Stimulated activated naive CD4-positive, alpha-beta T cell (primary cell): ENCODE measurements at places on chromosomes 5 and 9.

- no peak for DNase-seq
Measured at GRCh38 chr9:91336786-91337185, 24.9 kb downstream of the AUH start.

DNA sequence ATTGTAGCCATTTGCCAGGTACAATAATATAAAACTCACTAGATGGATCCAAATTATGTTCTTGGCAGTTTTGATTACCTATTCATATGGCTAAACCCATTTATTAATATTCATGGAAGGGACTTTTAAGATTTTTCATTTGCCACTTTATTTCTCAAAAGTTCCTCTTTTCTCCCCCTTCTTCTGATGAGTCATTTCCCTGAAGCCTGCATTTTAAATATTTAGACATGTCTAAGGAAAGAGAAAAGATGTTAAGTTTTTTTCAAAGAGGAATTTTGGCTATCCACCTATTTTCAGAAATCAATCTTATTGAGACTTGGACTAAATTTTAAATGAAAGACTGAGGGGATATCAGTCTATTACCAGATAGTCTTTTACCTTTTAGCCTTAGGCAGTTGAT, 1189.4 kb downstream of the EFNA5 start:
- no peak for DNase-seq

DNA sequence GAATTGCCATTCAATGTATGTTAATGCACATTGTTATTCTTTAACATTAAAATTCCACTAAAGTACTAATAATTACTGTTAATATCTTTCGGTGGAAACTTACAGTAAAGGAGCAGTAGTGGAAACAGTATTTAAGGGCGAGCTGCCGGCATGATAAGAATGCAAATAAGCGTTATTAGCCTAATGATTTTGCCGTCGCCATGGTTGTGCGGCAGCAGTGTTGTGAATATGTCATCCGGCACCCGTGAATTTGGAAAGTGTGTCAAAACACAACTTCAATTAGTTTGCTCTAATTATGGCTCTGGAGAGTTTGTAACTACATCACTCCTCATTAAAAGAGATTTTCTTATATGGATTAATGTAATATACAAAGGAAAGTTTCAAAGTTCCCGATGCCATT, 81.4 kb downstream of the MVB12B start:
- no peak for DNase-seq

DNA sequence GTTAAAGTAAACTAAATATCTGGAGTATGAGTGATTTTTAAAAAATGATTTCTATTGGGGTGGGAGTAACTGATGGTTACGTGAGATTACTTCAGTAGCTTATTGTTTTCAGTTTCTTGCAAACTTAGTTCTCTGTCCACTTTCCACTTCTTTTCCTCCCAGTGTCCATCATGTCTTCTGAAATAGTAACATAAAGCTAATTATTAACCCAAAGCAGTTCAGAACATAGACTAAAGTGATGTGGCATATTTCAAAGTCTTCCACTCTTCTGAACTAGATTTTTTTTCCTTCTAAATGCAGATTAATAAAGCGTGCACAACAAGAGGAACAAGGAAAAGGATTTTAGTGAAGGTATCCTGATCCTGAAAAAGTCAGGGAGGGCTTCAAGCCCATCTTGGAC, 114.1 kb downstream of the MAN2A1 start:
- DNase-seq: no peak

GRCh38 chr5:171721464-171721863, 64.2 kb upstream of the SMIM23 start:
- DNase-seq: no peak

DNA sequence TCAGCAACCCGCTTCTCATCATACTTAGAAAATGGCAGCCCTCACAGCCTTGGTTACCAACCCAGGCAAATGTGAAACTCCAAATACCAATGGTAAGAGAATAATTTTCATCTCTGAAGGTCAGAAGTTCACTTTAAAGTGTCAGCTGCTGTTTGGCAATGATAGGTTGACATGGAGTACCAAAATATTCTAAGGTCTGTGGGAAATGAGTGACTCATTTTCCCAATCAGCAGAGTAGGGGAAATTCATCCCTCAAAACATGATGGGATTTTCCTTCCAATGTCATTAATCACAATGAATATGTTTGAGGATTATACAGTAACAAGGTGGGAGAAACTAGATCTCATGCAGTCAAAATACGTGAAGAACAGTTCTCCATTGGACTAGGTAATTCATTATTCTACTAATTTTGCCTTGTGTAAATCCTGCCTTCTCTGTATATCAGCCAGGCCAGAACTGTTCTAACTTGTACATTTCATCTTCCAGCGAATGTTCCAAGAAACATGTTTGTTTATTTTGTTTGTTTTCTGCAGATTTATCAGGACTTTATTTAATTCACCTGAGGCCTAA, 53.1 kb upstream of the ERBIN start:
- DNase-seq: no peak

- no peak for DNase-seq
Measured at GRCh38 chr9:84300271-84300670, 40.3 kb downstream of the SLC28A3 start.

GRCh38 chr5:30932273-30933017, 261.0 kb upstream of the CDH6 start:
- DNase-seq: no peak

- DNase-seq: no peak
Measured at GRCh38 chr9:16705111-16705604, 165.3 kb downstream of the BNC2 start.

- no peak for DNase-seq
Measured at GRCh38 chr5:173256800-173257199, 21.8 kb upstream of the NKX2-5 start.

GRCh38 chr5:100516285-100516684, 18.9 kb upstream of the FAM174A start:
- no peak for DNase-seq

GRCh38 chr5:155260798-155261197, 247.2 kb downstream of the KIF4B start:
- no peak for DNase-seq

DNA sequence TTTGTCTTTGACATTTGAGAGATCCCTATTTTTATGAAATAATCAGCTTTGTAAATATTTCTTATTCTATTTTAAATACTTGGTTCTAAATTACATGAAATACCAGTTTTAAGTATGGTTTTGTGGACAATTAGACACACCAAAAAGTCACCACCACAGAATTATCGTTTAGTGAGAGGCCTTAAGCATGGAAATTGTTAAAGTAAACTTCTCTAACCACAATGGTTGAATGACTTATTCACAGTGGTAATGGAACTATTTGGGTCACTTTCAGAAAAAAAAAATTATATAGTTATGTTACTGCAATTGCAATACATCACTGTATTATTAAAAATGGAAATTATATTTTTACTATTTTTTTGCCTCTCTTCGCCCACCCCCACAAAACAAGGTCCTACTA, 1252.5 kb downstream of the EFNA5 start:
- no peak for DNase-seq

- no peak for DNase-seq
Measured at GRCh38 chr5:39270225-39270848, 51.0 kb upstream of the FYB1 start.

- no peak for DNase-seq
Measured at GRCh38 chr5:42718591-42718990, 38.0 kb upstream of the CCDC152 start.

DNA sequence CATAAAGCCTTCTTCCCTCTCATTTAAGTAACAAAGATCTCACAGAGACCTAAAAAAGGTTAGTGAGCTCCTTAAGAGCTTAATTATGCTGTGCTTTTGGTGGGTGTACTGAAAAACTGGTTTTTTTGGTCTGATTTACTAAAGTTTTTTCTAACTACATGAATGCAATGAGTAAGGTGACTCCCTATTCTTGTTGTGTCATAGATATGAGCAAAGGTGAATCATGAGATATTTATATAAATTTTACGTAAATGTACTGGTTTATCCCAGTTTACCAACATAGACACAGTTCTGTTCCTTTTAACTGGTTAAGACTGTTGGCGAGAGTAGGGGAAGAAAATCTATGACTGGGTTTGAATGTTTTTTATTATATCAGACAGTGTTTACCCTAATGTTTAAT, 250.5 kb downstream of the NR2F1-AS1 start:
- no peak for DNase-seq

GRCh38 chr5:88683506-88684135, 199.4 kb downstream of the MEF2C start:
- DNase-seq: no peak

- no peak for DNase-seq
Measured at GRCh38 chr9:83656032-83656680, 33.2 kb downstream of the IDNK start.

DNA sequence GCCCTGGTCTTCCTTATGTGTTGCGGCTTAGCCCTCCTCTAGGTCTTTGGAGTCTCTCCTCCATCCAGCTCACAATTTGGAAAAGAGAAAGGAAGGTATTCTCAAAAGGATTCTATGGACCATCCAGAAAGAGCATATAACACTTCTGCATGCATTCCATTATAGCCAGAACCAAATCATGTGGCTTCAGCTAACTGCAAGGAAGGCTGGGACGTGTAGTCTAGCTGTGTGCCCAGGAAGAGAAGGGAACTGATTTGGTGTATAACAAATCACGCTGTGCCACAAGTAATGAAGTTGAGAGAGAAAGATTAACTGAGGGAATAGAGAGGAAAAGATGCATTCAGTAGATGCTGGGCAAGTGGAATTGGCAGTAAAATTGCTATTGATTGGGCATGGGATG, 43.7 kb downstream of the PLPPR1 start:
- DNase-seq: no peak

DNA sequence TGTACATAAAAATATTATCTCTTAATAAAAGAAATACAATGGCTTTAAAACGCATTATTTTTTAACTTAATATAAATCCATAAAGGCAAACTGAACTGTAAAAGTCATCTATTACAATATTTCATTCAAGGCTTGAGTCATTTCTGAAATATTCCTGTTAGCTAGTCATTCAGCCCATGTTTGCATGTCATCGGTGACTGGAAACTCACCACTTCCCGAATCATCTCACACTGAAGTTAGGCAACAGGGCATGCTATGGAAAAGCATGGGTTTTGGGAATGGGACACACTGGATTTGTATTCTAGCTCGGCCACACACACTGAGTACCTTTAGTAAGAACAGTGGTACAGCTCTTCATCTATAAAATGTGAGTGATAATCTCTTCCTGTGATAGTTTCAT, 691.1 kb upstream of the C9orf72 start:
- no peak for DNase-seq

GRCh38 chr5:54754878-54755277, 230.5 kb downstream of the ESM1 start:
- DNase-seq: no peak

DNA sequence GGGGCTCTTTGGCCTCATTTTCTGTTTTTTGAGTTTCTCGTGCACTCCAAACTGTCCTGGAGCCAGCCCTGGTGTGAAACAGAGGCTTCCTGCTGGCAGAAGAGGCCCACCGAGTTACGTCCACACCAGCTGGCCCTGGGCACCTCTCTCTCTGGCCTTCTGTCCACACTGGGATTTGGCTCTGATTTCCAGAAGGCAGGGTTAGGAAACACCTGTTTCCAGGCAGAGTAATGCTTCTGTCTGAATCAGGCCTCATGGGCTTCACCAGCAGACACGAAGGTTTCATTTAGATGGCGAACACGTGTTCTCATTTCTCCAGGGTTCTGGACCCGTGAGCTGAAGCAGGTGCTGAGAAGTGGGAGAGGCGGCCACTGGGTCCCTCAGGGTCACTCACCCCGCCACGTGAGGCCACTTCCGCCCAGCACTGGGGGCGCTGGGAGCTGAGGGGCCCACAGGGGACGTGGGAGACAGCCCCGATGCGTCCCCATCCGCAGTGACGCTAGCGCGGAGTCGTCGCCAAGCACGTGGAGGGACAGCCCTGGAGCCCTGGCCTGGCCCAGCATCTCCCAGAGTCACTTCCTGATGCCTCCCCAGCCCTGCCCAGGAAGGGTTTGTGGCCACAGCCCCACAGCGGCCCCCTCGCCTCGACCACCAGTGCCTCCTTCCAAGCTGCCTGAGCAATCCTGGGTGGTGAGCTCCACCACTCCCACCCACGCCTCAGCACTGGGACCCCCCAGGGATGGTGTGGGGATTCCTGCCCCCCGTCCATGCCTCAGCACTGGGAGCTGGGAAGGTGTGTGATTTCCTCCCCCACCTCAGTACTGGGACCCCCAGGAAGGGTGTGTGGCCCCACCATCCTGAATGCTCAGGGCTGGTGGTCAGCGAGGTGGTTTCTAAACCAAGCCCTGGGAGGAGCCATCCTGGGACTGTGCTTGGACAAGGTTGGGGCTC, 4.9 kb upstream of the LRRC14B start:
- DNase-seq: no peak

GRCh38 chr5:95241635-95242034, 43.3 kb downstream of the MCTP1 start:
- DNase-seq: no peak

DNA sequence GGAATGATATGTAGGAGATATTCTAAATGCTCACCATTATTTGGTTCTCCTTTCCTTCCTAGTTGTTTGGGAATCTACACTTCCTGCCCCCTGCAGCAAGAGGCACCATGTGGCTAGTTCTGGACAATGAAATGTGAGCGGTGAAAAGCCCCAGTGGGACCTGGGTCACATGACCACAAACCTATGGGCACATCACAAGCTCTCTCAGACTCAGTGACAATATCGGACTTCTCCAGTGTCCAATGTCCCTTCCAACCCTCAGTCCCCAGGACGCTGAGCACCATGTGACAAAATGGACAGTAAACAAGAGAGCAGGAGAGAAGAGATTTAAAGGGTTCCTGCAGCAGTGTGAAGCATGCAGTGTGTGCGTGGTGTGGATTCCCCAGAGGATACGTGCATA, 44.6 kb upstream of the FOXE1 start:
- DNase-seq: no peak

GRCh38 chr5:124061663-124062062, 549.7 kb downstream of the CSNK1G3 start:
- no peak for DNase-seq
